ENCODE measurements at places on chromosomes 5 and 9.

DNA sequence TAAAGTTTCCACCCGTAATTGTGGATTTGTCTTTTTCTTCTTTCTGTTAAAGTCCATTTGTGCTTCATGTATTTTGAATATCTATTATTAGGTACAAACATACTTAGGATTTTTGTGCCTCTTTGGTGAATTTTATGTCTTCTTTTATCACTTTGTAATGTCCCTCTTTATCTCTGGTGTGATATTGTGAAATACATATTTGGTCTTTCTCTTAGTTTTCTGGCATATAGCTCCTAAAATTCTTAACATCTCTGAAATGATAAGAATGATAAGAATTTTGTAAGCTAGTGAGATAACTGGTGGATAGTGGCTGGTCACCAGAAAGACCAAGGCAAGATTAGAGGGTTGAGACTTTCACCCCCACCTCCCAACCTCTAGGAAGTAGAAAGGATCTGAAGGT, 111.1 kb downstream of the KCTD16 start:
- DNase-seq, result no peak

DNA sequence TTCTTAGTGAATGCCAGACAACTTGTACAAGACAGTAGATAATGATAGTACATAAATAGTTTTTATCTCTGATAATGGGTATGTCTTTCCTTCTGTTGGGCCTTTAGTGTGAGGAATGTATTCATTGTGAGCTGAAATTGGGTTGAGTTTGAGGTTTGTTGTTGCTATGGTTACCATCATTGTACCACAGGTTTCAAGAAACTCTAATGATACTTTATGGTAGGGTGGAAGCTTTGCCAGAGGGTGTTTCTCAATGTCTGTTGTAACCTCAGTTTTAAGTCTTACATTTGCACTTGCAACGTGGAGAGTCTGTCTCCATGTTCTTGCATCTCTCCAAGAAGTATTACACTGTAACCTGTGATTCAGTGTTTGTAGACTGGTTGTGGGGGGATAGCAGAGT, 1550.1 kb downstream of the MAT2B start:
- DNase-seq, result no peak

DNA sequence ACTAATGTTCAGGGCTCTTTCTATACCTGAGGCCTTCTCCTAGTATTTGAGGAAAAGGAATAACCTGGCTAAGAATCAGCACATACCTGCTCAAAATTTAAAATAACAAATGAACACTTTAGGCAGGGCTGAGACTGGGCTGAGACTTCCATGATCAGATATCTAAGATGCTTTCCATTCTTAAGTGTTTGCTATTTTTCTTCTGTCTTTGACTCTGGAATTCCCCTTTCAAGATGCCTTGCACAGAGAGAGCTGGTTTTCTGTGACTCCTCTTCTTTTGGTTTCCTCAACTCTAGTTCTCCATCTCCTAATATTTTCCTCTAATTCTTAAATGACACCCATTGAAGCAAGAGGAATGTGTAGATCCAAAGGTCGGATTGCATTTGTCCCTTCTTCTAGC, 61.1 kb downstream of the DPYSL3 start:
- DNase-seq, result no peak

- DNase-seq, result no peak
Observed at GRCh38 chr9:122109035-122109813, 16.1 kb upstream of the TTLL11 start.

DNA sequence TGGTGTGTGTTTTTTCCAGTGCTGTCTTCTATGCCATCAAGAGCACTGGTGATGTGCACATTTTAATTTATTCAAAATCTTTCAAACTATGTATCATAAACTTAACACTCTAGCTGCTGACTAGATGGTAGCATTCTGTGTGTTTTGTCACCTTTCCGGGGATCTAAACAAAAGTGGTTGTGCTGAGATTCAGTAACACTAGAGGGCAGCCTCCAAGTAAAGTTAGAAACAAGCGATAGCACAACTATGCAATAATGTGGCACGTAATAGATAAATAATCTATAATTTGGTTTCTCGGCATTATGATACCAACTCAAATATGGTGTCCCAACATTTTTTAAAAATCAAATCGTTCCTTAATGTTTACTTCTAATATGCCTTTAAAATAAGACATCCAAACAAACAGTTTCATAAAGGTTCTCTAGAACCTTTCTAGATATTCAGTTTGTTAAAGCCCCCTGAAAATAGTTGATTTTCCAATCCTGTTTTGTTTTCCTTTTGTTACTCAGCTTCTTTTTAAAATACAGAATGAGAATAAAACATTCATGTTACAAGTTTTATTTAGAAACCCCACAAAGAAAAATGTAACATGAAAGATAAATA, 16.9 kb downstream of the SEMA6A start:
- no peak for DNase-seq

DNA sequence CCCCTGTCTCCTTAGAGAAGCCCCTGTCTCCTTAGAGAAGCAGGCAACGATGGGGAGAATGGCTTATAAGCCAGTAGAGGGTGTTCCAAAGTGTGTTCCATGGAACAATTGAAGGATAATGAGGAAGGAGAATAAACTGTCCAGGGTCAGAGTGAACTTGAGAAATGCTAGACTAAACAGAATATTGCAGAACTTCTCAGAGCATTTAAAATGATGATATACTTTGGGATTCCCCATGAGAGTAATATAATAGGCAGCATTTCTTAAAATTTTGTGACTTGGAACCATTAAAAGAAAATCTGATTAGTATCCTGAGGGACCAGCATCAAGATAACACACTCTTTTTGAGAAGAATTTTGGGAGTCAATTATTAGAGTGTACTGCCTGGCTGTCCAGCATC, 116.8 kb downstream of the PBX3 start:
- DNase-seq, result no peak

- DNase-seq, result no peak
Observed at GRCh38 chr9:94014920-94015319, 59.8 kb upstream of the BARX1 start.

- DNase-seq, result no peak
Observed at GRCh38 chr5:58641533-58641932, 58.7 kb downstream of the RAB3C start.

DNA sequence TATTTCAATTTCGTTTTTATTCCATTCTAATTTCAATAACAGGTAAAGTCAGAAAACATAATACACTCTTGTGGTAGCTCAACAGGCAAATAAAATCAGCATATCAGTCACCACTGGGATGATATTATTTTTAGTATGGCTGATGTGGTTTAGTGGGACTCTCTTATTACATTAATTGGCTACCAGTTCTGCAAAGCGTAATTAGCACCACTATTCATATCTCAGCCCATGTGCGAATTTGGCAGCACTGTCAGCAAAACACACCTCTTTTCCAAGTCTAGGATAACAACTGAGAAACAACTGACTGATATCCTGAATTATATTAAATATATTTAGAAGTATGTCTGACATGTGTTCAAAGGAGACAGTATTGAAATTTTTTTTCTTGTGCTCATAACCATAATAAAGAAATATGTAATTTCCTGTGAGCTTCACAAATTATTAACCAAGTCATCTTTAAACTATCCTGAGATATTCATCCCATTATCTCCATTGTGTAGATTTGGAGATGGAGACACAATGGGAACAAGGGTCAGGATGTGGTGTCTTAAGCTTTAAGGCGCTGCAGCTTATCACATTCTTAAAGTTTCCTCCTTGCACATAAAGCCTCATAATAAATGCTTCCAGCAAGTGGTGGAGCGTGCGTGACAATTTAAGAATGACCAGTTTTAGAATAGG, 212.4 kb downstream of the TLE1 start:
- DNase-seq, result no peak

GRCh38 chr5:63049935-63050334, 471.3 kb downstream of the LRRC70 start:
- no peak for DNase-seq

DNA sequence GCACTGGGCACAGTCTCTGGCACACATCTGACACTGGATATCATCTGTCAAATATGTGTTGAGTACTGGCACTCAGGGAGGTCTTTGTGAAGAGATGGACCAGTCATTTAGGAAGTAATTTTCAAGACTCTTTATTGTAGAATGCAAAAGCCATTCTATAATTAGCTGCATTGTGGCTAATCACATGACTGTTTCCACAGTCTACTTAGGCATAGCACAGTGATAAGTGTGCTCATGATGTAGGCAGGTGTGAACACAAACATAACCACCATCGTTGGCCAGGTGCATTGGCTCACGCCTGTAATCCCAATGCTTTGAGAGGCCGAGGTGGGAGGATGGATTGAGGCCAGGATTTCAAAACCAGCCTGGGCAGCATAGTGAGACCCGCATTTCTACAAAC, 62.2 kb downstream of the CFAP77 start:
- no peak for DNase-seq

GRCh38 chr9:131959887-131960286, 119.8 kb downstream of the MED27 start:
- DNase-seq, result no peak

- no peak for DNase-seq
Observed at GRCh38 chr5:170632985-170633234, 129.1 kb downstream of the KCNIP1 start.

DNA sequence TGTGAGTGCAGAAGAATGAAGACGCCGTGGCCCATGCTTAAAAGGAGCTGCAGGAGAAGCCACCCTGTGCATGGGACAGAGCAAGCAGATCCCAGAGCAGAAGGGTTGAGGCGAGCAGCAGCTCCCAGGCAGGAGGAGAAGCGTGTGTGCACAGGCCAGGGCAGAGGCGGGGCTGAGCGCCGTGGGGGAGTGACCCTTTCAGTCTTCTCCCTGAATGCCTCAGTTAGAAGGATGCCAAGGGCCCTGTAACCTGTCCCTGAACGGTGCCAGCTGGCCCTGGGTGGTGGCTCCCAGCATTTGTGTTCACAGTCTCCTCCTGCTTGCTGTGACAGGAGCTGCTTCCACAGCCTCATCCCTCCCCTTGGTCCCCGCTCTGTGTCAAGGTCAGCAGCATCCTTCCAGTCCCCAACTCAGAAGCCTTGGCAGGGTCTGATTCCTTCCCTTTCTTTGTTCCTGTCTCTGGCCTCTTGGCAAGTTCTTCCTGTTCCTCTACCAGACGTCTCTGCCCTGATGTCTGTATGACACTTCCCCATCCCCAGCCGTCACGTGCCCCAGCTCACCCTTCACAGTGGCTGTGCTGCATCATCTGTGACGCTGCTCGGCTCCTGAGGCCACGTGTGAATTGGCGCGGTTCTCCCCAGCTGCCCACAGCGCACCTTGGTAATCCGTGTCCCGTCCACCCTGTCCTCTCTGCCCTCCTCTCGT, 5.2 kb downstream of the EXOC3 start:
- no peak for DNase-seq

GRCh38 chr5:77076961-77077828, 9.9 kb downstream of the ZBED3 start:
- no peak for DNase-seq

DNA sequence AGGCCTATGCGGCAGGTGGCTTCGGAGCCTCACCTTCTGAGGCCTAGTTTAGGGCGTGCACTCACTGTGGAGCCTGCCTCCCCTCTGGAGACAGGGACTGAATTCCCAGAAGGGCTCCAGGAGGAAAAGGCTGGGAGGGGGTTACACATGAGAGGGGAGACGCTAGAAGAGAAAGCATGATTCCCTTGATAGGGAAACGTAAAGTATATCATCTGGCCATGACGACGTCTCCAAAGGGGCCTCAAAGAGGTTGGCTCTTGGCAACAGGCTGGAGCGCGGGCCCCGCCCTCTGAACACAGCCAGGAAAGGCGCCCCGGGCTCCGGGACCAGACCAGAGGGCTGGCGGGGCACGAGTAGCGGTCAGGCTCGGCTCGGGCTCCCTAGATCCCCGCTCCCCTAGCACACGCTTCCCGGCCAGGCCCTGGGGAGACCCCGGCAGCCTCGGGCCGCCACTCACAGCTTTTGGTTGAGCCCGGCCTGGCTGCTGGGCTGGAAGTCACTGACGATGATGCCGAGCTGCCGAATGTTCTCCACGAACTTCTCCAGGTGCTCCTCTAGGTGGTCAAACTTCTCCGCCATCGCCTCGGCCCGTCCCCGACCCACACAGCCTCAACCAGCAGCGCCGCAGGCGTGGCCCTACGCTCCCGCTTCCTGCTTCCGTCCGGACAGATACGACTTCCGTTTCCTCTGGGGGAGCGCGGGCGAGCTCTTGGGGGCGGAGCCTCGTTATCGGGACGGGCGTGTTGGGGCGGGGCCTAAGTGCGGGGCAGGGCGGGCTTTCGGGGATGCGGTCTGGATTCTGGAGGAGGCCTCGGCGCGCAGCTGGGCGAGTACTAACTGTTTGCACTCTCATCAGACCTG, at the start of gene MED10:
Gene MED10, minus strand, starts transcription at position 643 of the 861 bp plus-strand sequence. Its CDS starts 64 bp downstream, at position 579.
- peak; percentile 79 for DNase-seq

GRCh38 chr5:67343835-67344234, 147.2 kb upstream of the CD180 start:
- no peak for DNase-seq

DNA sequence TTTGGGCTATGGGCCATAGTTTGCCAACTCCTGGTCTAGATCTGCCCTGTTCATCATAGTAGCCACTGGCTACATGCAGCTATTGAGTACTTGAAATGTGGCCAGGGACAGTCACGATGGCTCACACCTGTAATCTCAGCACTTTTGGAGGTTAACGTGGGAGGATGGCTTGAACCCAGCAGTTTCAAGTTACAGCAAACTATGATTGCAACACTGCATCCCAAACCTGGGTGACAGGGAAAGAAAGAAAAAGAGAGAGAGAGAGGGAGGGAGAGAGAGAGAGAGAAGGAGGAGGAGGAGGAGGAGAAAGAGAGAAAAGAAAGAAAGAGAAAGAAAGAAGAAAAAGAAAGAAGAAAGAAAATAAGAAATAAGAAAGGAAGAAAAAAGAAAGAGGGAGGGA, 5.1 kb upstream of the GMCL2 start:
- no peak for DNase-seq

DNA sequence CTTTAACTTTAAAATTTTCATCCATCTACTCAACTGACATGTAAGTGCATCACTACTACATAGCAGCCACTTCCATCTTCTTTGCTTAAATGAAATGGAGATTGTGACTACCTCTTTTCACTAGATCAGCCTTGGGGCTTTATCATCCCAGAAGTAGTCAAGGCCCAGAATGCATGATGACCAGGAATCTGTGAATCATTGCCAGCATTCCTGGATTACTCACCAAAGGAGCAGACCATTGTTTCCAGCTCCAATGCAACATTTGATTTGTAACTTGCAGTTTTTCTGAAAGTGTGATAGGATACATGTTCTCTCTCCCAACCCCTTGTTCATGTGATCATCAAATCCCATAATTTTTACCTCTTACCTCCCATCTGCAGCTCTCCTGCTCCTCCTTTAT, 65.1 kb downstream of the PLPPR1 start:
- peak; percentile 26 for DNase-seq

DNA sequence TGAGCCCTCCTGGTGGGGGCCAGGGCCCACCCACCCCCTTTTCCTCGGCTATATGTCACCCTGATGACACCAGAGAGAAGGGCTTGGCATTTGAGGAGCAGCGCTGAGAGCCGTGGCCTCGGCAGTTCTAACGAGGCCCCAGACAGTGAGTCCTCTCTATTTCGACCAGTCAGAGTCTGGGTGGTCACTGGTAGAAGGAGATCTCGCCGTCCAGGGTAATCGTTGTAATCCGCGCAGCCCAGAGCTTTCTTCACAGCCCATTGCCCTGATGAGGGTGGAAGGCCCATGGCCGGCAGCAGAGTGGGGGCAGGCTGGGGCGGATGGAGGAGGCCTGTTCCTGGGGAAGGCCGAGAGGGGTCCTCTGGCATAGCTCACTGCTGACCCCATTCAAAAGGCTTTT, 70.2 kb downstream of the PSMB7 start:
- no peak for DNase-seq

Measured in Caki2 (cell line).